Hepatic stellate cell (primary cell): ENCODE measurements at places on chromosomes 11 and 22.

- no peak for DNase-seq
Observed at GRCh38 chr22:46731246-46732040, 6.6 kb downstream of the CERK start.

GRCh38 chr22:40518840-40519239 lies 117.7 kb downstream of the MRTFA start:
- DNase-seq: no peak

DNA sequence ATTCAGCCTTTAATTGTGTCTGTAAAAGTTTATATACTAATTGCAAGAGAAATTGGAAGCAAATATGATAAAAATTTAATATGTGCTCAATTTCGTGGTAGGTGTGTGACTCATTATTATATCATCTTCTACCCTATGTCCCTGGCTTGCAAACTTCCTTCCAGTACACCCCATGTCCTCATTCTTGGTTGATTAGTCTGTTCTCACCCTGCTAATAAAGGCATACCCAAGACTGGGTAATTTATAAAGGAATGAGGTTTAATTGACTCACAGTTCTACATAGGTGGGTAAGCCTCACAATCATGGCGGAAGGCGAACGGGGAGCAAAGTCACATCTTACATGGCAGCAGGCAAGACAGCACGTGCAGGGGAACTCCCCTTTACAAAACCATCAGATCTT lies 11.9 kb downstream of the MRGPRX3 start:
- no peak for DNase-seq

DNA sequence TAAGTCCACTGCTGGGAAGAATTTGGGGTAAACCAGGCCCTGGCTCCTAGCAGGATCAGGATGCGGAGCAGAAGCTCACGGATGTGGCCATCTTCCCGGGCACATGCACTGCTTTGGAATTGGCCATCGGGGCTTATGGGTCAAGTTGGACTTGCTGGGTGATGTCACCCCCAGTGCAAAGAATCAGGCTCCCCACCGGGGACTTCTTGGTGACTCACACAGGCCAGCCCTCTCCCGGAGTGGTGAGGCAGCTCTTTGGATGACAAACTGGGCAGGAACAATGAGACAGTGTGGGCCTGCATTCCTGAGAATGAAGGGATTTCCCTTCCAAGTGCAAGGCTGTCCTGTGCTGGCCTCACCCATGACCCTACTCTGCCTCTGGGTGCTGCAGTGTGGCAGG lies 128.8 kb upstream of the ANO1 start:
- peak; percentile 98 for DNase-seq

DNA sequence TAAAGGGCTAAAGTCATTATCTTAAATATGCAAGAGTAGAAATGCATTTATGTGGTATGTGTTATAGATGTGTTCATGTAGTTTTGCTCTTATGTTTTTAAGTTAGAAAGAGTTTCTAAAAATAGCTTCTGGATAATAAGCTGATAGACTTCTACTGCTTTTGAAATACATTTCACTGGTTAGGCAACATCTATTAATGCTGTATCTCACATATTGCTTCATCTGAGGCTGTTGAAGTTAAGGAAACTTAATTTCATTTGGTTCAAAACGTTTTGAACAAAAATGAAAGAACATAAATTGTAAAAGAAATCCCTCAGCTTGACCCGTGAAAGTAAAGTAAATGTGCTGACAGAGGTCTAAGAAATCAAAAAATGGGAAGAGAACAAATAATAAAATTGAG lies 164.0 kb upstream of the CTSC start:
- DNase-seq: no peak

GRCh38 chr11:66367561-66368312 lies 3.8 kb downstream of the SLC29A2 start:
- DNase-seq: no peak

GRCh38 chr22:40235308-40235707 lies 57.6 kb downstream of the TNRC6B start:
- DNase-seq: no peak

- DNase-seq: no peak
Observed at GRCh38 chr22:49091917-49092545, 735.6 kb downstream of the BRD1 start.

- no peak for DNase-seq
Observed at GRCh38 chr11:64288353-64288750, 2.7 kb downstream of the GPR137 start.

DNA sequence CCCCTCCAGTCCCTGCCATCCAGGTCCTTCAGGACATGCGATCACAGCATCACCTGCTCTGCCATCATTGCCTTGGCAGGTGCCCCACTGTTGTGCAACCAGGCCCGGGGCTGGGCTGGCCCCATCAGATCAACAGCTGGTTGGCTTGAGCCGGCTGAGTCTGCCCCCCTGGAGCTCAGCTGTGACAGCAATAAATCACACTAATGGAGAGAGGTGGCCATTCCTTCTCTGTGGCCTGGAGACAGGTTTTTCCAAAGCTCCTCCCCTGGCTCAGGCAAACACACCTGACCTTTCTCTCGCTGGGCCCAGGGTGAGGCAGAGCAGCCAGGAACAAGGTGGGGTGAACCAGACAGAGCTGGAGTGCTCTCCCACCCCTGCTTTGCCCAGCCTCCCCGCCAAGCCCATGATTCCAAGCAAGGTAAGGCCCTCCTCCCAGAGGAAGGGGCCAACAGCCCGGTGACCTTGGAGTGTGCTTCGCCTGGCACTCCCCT lies 8.9 kb upstream of the FXYD2 start:
- DNase-seq: no peak

GRCh38 chr11:10990637-10991193 lies 132.9 kb upstream of the ZBED5 start:
- DNase-seq: no peak

GRCh38 chr11:123434262-123434661 lies 4.2 kb downstream of the GRAMD1B start:
- no peak for DNase-seq

GRCh38 chr11:47400768-47401279 lies 7.6 kb upstream of the SLC39A13 start:
- no peak for DNase-seq

DNA sequence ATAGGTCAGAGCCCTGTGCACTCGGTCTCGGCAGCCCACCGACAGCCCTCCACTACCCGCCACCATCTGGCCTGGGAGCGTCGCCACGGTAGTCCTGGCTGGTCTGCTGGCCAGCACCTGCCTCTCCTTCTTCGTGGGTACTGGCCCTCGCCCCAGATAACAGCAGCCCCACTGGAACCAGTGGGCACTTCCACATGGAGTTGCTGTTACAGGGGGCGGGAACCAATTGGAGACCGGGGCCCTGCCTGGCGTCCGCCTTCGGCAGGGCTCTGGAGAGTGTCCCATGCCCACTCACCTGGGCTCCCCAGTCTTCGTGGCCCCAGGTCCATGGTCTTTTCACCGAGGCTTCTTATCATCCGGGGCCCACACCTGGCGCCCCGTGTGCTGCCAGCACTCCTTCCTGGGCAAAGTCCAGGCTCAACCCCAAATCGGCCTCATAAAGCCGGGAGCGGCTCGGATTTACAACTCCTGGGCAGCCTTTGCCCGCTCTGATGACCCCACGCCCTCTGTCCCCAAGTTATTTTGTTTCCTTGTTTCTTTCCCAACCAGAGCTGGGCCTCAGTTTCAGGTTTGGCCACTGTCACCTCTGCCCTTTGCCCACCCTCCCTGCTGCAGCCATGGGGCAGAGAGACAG lies 12.9 kb upstream of the EHD1 start:
- no peak for DNase-seq

- DNase-seq: no peak
Observed at GRCh38 chr11:10456519-10456918, 1.5 kb downstream of the AMPD3 start.

DNA sequence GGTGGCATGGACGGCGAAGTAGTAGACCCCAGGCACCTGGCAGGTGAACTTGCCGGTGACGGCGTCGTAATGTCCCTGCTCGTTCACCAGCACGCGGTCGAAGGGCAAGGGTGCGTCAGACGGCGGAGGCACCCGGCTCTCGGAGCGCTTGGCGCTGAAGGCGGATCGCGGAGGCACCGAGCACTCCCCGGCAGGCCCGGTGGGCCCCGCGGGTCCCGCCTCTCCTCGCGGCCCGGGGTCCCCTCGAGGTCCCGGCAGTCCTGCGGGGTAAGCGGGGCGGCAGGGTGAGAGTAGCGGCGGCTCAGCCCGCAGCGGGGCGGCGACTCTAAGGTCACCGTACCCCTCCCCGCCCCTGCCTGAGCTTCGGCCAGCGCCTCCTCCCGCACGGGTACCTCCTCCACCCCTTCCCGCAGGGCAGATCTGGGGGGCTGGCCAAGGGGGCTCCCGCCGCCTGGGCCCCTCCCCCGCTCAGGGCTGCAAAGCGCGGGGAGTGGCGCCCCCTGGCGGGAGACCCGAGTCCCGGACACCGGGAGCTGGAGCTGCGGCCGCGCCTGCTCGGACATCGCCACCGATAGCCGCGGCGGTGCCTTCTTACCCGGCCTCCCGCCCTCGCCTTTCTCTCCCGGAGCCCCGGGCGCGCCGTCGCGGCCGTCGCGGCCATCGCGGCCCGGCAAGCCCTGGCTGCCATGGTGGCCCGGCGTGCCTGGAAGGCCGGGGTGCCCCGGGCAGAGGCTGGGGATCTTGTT lies 921 bp downstream of the C1QTNF5 start:
- peak; percentile 88 for DNase-seq

- DNase-seq: no peak
Observed at GRCh38 chr11:11583801-11584529, 37.8 kb downstream of the GALNT18 start.

DNA sequence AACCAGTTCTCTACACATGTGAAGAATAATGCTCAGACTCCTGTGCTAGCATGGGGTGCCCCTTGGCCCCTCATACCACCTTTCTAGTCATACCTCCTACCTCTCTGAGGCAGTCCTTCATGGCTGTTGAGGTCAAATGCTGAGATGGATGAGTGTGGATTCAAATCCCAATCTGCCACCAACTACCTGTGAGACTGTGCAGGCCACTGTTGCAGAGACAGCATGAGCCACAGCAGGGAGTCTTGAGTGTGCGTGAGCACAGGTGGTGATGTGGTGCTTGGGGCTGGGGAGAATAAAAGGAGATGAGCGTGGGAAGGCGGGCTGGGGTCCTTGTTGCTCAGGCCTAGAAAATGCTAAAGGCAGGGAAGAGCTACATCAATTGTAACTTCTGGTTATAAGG lies 218.0 kb upstream of the E2F8 start:
- DNase-seq: no peak

DNA sequence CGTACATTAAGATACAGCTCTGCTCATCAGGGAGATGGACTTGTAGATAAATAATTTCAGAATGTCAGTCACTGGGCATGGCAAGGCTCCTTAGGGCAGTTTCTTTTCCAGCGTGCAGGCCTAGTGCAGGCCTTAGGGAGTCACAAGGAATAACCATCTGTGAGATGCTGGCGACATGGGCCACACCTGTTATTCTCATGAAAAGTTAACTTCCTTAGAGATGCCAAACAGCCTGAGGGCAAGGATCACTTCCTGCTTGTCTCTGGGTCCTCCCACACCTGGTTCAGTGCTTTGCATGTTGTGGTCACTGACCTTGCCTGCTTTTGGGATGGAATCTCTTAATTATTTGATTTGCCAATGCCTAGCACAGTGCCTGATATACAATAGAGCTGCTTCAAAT lies 70.6 kb downstream of the ST3GAL4 start:
- no peak for DNase-seq

- DNase-seq: no peak
Observed at GRCh38 chr11:6418557-6419008, 311 bp downstream of the APBB1 start.

- no peak for DNase-seq
Observed at GRCh38 chr11:43397251-43397650, 38.5 kb downstream of the TTC17 start.

DNA sequence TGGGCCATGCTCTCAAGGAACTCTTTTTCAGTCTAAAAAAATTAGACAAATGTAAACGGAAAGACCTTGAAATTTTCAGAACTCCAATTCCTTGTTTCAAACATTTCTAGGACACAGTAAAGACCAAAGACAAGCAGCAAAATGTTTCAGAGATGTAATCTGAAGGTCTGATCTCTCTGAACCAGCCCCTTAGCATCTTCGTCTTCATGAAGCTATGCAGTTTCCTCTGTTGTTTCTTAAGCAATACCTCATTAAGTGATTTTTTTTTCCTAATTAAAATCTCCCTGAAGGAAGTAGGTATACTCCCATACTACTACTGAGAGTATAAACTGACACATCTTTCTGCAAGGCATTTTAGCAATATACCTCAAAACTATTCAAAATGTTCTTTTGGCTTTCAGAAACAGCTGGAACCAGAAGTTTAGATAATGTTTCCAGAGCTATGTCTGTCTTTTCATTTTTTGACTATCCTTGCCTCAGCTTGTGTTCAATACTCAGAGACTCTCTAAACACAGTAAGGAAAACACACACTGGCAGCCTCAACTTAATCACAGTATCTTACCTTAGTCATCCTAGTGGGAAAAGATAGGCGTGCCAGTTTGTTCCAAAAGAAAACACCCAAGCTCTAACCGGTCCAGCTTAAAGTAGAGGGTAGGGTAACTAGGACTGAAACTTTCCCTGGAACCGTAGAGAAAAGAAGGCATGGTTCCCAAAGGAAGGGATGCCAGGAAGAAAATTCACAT lies 25.1 kb downstream of the SBF2 start:
- no peak for DNase-seq

DNA sequence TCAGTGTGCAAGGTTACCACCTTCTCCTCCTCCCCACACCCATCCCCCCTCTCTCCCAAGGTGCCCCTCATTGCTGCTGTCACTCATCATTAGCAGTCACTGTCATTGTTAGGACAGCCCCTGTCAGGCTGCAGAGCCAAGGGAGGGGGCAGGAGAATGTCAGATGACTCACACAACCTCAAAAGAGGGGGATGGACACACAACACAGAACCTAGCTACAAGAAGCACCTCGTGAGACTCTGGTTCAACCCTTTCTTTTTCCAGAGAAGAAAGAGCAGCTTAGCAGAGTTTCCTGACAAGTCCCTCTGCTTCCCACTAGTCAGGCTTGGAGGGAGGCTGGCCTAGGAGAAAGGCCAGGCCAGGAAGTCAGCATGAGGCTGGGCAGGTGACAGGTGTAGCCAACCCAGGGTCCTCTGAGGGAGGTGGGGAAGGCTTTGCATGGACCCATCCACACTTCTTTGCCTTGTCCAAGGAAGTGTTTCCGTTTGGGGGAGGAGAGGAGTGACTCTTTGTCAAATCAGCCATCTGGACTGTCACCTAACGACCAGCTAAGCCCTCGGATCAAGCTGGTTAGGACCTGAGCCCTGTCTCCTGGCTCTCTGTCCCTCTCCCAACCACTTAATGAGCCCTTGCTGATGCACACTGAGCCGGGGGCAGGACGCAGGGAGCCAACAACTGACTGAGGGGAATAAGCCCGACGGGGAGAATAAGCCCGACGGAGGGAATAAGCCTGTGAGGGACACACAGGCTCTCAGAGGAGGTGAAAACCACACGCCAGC lies 18.3 kb downstream of the ADORA2A start:
- peak; percentile 21 for DNase-seq

DNA sequence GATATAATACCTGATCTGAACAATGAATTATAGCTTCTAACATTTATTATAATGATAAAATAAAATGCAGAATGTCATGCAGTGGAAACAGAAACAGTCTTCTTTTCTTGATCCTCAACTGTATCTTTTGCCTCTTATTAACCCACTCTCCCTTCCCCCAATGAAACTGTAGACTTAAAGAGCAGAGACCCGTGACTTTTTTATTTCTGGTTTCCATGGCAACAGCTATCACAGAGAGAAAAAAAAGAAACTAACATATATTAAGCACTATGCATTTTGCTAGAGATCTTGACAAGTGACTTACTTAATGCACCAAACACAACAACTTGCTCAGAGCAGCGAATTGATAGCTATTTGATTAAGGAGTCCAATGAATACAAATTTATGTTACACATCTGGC lies 69.3 kb downstream of the RAB38 start:
- DNase-seq: no peak

- no peak for DNase-seq
Observed at GRCh38 chr11:131079036-131079435, 162.8 kb upstream of the SNX19 start.
